ENCODE measurements at places on chromosomes 1 and 21. TPM values are rescaled to one million over a fixed set of nuclear protein-coding genes. Genes with fewer than 3 reads are reported as not detected.

DNA sequence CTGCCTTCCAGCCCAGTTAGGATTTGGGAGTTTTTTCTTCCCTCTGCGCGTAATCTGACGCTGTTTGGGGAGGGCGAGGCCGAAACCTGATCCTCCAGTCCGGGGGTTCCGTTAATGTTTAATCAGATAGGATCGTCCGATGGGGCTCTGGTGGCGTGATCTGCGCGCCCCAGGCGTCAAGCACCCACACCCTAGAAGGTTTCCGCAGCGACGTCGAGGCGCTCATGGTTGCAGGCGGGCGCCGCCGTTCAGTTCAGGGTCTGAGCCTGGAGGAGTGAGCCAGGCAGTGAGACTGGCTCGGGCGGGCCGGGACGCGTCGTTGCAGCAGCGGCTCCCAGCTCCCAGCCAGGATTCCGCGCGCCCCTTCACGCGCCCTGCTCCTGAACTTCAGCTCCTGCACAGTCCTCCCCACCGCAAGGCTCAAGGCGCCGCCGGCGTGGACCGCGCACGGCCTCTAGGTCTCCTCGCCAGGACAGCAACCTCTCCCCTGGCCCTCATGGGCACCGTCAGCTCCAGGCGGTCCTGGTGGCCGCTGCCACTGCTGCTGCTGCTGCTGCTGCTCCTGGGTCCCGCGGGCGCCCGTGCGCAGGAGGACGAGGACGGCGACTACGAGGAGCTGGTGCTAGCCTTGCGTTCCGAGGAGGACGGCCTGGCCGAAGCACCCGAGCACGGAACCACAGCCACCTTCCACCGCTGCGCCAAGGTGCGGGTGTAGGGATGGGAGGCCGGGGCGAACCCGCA is at the start of gene PCSK9:
PCSK9 (plus strand) TSS at position 207 of the 741 bp plus-strand sequence; CDS start at position 497, 290 bp downstream.
- DNase-seq = peak; percentile 40

DNA sequence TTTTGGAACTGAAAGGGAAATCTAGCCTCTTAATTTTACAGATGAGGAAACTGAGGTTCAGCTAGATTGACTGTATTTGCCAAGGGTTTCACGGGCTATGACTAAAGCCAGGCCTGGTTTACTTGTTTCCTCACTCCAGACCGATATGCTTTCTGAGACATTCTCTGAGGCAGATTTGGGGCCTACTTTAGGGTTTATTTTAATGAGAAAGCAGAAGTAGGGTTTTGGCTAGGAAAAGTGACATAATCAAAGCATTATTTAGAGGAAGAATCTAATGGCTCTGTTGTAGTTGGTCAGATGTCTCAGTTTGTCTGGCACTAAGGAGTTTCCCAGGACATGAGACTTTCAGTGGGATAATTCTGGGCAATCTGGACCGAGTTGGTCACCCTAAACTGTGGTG is 1.5 kb upstream of the RPTN start:
- DNase-seq = no peak

- DNase-seq = no peak
These were observed 35.2 kb downstream of the NENF start for GRCh38 chr1:212467843-212468482.

DNA sequence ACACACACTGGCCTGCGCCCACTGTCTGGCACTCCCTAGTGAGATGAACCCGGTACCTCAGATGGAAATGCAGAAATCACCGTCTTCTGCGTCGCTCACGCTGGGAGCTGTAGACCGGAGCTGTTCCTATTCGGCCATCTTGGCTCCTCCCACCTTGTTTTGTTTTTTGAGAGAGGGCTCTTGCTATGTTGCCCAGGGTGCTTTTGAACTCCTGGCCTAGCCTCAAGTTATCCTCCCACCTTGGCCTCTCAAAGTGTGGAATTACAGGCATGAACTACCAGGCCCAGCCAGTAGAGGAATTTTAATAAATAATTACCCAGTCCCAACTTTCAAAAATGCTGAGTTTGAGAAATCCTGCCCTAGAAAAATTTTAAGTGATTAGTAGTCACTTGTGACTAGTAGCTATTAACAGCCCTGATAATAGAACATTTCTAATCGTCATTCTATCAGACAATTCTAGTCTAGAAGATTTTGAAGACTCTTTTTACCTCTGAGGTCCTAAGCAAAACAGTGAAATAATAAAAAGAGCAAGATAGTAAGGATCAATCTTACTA is 30.9 kb upstream of the SLC35D1 start:
- DNase-seq = no peak

- DNase-seq = peak; percentile 94
These were observed 95.6 kb downstream of the CD58 start for GRCh38 chr1:116474921-116475849.

DNA sequence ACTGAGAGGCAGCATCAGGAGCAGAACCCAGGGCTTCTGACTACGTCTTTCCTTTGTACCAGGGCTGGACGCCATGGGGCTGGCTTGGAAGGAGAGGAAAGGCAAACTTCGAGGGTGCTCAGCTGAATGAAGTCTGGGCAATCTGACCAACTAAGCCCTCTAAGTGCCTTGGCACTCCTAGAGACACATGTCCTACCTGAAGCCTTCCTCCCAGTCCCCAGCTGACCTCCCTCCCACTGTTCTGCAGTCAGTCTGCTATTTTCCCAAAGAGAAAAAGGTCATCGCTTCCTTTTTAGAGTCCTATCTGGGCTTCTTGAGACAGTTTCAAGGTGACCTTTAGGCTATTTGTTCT is 5.2 kb downstream of the SLC9A1 start:
- DNase-seq = no peak

DNA sequence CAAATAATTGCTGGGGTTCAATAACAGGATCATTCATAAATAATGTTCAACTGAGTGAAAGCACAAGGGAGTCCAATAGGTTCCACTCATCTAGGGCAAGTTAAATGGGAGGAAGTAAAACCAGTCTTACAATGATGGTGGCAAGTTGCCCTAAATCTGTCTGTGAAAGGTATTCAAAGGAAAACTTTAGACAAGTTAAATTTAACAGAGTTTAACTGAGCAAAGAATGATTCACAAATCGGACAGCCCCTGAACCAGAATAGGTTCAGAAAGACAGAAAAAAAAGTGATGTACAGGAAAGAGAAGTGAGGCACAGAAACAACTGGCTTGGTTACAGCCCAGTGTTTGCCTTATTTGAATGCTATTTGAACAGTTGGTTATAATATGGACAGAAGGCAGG is 183.5 kb upstream of the ADGRL4 start:
- DNase-seq = no peak

DNA sequence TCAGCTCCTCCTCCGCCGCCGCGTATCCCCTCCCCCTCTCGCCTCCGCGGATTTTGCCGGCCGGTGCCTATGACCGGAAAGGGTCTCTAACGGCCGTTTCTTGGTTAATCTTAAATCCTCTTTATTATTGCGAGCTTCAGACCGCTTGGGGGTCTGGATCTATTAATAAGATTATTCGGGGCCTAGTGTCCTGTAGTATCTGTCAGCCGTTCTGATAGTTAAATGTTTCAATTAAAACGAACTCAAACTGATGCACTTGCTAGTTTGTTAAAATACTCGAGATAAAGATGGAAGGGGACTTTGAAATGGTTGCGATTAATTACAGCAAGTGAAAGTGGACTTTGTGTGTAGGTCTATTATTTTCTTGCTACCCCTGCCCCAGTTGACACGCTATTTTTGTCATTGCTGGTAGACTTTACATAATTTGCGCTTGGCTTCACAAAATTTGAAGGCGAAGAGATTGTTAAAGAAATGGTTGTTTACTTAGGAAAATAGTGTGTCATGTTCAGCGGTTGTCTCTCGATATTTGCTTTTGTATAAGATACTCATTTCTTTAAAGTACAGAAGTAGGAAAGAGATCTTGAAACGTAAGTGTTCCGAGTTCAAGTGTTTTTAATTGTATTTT is 779 bp downstream of the SON start:
- DNase-seq = peak; percentile 45

GRCh38 chr1:29646161-29646775 is 409.9 kb downstream of the PTPRU start:
- DNase-seq = no peak

DNA sequence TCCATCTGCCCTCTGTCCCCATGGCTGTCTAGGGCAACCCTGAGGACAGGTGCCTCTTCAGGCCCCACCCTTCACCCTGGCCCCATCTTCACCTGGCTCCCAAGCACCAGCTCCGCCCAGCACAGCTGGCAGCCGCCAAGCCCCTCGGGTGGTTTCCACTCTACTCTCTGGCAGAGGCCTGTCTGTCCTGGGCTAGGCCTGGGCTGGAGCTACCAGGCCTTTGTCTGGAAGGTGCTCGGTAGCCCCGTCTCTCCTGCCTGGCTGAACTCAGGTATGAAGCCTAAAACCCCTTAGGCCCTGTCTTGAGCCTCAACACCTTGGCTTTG is 17.4 kb downstream of the SDC3 start:
- no peak for DNase-seq

DNA sequence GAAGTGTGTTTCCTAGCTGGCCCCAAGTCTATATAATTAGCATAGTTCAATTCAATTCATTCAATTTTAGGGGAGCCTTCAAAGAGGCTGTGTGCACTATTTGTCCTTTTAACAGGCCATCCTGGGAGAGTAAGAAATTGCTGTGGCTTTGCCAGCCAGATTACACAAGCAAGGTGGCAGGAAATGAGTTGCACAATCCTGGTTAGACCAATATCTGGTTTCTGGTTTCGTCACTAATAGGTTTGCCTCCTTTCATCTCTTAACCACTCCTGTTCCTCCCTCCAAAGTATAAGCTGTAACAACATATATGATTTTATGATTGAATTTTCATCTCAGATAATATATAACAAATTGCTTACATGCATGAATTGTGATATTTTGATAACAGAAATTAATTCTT is 84.1 kb upstream of the NEGR1 start:
- DNase-seq = no peak

- DNase-seq = no peak
These were observed 46.7 kb upstream of the HAO2 start for GRCh38 chr1:119321666-119322419.

GRCh38 chr1:227764019-227764391 is 28.8 kb downstream of the SNAP47 start:
- no peak for DNase-seq

GRCh38 chr1:64701071-64701470 is 43.8 kb upstream of the RAVER2 start:
- no peak for DNase-seq

DNA sequence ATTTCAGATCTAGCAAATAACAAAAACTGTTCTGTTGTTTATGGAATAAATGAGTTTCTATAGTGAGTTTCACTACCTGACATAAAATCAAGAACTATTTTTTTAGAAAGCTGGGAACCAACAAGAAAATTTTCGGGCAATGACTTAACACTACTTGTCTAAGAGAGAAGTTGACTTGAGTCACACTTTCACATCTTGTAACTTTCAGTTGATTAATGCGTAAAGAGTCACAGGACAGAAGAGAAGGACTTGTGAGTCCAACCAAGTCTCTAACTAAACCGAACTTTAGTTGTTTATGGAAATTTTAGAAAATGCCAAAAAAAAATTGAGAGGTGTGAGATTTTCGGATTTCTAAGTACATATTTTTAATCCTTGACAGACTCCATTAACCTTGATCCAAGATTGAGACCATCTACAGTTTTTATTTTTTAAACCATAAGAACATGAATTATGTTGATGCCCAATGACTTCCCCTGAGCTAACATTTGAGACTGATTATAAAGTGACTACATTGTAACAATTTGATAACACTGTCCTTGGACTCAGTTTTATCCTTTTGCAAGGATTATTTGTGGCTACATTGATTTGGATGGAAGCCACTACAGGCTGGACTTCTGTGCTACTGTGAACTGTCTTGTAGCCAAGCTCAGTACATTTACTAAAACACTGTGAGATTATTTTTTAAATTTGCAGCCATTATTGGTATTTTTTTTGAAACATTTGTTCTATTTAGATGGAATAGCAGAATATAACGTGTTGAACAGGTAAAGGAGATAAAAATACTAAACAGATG is 284.0 kb downstream of the PTPRC start:
- no peak for DNase-seq

DNA sequence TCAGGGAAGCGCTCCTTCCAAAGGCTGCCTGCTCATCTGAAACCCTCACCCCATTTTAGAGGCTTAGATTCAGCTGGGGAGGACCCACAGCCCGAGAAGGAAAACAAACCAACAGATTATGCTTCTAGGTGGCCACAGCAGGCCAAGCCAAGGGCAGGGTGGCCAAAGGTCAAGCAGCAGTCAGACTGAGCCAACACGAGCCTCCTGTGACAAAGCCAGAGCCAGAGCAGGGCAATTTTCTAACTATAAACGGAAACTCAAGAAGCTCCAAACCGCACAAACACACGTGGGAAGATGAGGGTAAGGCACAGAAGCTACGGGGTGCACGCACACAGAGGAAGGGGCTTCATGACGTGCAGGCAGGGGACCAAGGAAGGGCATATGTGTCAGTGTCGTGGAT is 64.1 kb downstream of the PLEKHA6 start:
- peak; percentile 61 for DNase-seq

DNA sequence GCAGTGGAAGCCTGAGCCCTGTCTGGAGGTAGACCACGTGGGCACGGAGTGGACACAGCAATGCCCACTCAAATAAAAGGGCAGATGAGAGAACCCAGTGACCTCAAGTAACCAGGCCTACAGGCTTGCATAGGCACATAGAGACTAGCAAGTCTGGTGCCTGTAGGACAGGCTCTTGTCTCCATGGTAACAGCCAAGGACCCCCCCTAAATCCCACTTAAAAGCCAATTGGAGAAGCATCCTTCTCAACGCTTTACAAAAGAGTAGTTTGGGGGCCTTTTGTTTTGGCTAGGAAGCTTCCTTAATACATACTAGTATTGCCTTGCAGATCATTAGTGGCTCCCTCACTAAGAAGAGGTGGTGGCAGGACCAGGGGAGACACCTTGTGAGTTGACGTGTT is 63.9 kb downstream of the VWA5B1 start:
- no peak for DNase-seq

GRCh38 chr1:204426035-204426436 is 14.4 kb upstream of the PPP1R15B start:
- DNase-seq = no peak

AIRE gene
- polyA plus RNA-seq = 14.3 TPM

SGIP1 gene
- polyA plus RNA-seq = 15.2 TPM

BMP8A gene
- polyA plus RNA-seq = 0.69 TPM

RGS8 gene
- 0.19 TPM for polyA plus RNA-seq

PPFIA4 gene
- polyA plus RNA-seq = 4.1 TPM

FCRL3 gene
- 0.22 TPM for polyA plus RNA-seq

CD55 gene
- 24.1 TPM for polyA plus RNA-seq

GNG4 gene
- 41.6 TPM for polyA plus RNA-seq

ACTL8 gene
- polyA plus RNA-seq = not detected

NENF gene
- polyA plus RNA-seq = 43.6 TPM

PLEKHN1 gene
- 0.49 TPM for polyA plus RNA-seq

SH3D21 gene
- 24.2 TPM for polyA plus RNA-seq

All from large intestine (tissue), 12 donors.